Astrocyte (in vitro differentiated cells and primary cell): ENCODE measurements at places on chromosomes 5 and 9.

DNA sequence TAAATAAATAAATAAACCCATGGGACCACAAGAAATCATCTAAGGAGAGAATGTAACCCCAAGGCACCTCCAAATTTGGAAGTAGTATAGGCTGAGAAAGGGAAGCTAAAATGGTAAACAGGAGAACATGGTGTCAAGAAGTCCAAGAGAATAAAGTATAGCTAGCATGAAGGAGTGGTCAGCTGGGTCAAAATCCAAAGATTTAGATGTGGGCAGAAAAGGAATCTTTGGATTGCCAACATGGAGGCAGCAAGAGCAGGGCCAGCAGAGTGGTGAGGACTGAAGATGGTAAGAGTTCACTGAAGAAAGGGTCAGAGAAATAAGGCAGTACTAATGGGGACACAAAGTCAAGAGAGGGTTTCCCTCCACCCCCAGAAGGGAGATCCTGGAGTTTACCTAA lies 53.0 kb downstream of the TSSK1B start:
- DNase-seq, result peak; percentile 23

- DNase-seq, result peak; percentile 87
Measured at GRCh38 chr5:143913008-143913752, 101.2 kb downstream of the HMHB1 start.

DNA sequence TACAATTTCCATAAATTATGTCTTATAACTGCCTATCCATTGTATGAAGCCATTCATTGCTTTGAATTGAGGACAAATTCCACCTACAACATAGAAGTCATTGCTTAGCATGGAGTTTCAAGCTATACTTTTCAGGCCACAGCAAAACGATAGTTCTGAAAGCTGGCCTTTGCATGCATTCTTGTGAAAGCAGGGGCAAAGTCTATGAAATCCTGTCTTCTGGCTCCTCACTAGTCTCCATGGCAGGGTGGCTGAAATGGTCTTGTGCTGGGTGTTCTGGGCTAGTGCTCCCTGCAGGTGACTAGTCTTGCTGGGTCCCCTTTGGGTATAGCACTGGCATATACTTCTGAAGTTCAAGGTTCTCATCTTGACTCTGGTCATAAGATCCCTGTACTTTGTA lies 353.9 kb upstream of the ZNF608 start:
- DNase-seq, result no peak

GRCh38 chr5:178160176-178160575 lies 6.5 kb upstream of the NHP2 start:
- no peak for DNase-seq

DNA sequence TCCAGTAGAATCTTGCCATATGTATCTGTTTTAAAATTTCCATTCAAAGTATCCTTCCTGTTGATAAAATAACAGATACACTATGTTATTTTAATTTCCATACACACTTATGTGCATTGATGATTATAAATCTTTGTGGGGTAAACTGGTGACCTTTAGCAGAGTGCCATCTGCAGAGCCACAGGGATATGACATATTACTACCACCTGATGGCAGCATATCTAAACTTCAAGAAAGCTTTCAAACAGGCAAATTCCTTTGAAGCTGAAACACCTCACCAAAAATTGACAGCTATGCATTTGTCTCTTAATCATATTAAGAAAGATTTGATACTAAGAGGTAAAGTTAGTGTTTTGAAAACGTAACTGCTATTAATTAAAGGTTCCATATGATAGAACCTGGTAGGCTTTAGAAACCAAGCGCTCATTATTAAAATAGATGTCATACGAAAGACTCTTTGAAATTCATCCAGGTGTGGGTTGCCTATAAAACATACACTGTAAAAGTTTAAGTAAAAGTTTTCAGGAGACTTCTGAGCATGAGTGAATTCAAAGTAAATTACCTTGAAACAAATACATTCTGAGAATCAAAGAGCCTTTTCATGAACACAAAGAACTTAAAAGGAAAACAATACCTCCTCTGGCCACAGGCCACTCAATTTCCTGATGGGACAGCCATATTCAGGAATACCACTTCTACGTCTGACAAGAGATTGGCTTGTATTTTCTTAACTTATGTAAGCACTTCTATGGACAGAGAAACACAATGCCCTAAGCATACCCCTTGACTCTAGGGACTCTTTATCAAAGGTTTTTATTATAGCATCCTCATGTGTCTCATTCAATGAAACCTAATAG lies 93.3 kb downstream of the KIAA0825 start:
- DNase-seq, result peak; percentile 34

- DNase-seq, result no peak
Measured at GRCh38 chr9:99221266-99221620, 499 bp downstream of the ALG2 start.

GRCh38 chr5:40511801-40512200 lies 167.9 kb upstream of the PTGER4 start:
- DNase-seq, result no peak

DNA sequence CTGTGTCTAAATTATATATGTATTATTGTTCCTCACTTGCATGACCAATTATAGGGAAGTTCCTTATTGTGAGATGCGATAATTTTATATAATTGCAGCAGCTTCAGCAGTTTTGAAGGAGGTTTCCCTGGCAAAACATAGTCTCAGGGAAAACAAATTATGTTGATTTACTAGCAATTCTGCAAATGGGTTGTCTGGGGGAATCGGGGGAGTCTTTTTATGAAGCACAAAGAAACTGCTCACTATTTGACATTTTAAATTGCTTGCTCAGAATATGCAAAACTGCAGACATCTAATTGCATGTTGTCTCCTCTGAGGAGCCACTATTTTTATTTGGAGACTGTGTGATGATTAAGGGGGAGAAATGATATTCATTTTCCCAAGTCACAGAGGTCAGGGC lies 361.6 kb downstream of the YTHDC2 start:
- no peak for DNase-seq

- DNase-seq, result peak; percentile 69
Measured at GRCh38 chr9:114387680-114388356, at the start of gene AKNA. AKNA (minus strand) TSS chr9:114387982; CDS start chr9:114381333, 6,649 bp downstream.

DNA sequence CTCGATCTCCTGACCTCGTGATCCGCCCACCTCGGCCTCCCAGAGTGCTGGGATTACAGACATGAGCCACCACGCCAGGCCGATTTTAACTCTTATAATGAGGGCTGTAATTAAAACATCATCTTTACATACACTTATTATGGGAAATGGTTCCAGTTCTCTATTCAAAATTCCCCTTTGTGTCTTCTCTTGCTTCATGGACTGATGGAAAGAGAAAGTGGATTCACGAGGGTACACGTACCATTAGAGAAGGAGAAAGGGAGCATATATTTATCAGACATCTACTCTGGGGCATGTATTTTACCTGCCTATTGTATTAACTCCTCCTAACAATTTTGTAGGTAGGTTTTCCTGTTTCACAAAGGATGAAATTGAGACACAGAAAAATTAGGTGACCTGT lies 31.1 kb downstream of the PTGS1 start:
- no peak for DNase-seq

DNA sequence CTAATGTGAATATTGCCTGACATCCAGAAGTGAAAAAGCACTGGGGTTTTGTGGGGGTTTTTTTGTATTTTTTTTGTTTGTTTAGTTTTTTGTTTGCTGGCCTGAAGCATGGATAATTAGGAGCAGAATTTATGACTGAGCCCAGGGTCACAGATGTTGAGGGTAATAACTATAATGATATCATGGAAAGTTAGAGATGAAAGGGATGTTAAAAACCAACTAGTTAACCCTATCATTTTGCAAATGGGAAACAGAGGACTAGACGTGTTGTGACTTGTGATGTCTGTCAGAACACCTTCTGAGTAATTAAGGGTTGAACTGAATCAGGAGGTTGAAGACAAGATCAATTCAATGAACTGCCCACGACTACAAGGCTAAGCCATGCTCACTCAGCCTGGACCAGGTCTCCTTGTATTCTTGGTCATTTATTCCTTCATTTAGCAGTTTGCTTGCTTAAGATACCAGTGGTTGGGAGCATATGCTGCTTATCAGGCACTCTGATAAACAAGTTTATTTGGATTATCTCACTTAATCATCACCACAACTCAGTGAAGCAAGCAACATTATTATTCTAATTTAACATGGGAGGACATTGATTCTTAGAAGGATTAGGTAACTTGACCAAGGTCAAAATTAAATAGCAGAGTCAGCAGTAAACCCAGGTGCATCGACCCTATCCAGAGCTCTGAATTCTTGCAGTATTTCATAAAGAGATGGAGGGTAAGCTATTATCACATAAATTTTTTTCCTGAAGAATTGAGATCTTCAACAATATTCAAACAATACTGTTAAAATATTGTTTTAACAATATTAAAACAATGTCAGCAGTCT lies 75.7 kb upstream of the PIK3R1 start:
- DNase-seq, result peak; percentile 49

- DNase-seq, result peak; percentile 34
Measured at GRCh38 chr5:50667653-50668595, 1.5 kb downstream of the PARP8 start.

- no peak for DNase-seq
Measured at GRCh38 chr9:26781906-26782305, 110.7 kb downstream of the CAAP1 start.

GRCh38 chr5:10593531-10594181 lies 29.8 kb downstream of the ANKRD33B start:
- DNase-seq, result no peak

- no peak for DNase-seq
Measured at GRCh38 chr5:41840251-41840650, 30.0 kb downstream of the OXCT1 start.

- DNase-seq, result no peak
Measured at GRCh38 chr9:137234758-137235423, 4.2 kb downstream of the SLC34A3 start.

DNA sequence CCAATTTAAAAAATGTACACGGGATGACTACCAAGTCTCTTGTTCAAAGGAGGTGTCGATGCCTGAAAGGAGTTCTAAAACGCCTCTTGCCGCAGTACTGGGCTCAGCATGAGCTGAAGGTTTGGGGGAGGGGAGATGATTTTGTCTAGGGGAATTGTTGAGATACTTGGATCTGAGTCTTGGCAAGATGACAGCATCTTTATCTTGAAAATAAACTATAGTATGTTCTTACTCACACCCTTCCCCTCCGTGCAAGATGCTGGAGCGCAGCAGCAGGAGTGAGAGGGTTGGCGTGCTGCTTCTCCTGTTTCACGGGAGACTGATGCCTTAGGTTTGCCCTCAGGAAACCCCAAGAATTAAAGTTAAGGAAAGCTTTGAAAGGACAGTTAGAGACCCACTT lies 47.3 kb downstream of the FAM78A start:
- DNase-seq, result peak; percentile 73

GRCh38 chr5:145898171-145898570 lies 25.4 kb upstream of the GRXCR2 start:
- no peak for DNase-seq

DNA sequence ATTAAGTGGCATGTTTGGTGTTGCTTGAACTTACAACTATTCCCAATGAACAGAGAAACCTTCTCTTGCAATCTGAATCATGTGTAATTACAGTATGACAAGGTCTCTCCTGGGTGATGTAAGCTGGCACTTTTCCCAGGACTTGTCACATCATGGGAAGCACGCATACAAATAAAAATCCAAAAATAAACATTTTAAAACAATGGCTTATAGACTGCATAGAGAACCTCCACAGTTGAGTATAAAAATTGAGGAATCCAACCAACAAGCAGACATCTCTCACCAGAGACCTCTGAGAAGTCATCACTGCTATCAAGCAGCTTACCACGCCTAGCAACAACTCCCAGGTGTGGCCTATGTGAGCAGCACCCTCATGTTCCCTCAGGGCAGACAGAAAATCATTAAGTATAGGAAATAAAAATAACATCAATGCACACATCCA lies 3.9 kb downstream of the MLLT3 start:
- peak; percentile 29 for DNase-seq

GRCh38 chr5:67303356-67303755 lies 106.8 kb upstream of the CD180 start:
- DNase-seq, result no peak

- no peak for DNase-seq
Measured at GRCh38 chr5:175281257-175281656, 162.7 kb downstream of the DRD1 start.

- DNase-seq, result no peak
Measured at GRCh38 chr9:120711354-120711753, 2.9 kb downstream of the MEGF9 start.

DNA sequence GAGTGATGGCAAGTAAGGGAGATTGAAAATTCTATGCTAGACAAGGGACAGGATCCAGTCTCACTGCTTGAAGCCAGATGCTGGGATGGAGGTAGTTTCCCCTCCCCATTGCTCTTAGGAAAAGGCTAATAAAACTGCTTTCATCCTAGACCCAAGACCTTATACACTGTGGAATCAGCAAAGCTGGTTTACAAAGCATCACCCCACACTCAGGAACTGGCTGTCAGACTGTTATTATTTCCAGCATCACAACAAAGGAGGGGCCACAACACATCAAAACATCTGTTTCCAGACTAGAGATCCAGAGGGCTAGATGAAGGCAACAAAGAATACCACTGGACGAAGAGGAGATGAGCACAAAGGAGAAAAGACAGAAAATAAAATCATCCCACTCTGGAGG lies 364.6 kb upstream of the PTGER4 start:
- DNase-seq, result no peak

- peak; percentile 16 for DNase-seq
Measured at GRCh38 chr5:10424124-10424731, 17.5 kb upstream of the ROPN1L start.

DNA sequence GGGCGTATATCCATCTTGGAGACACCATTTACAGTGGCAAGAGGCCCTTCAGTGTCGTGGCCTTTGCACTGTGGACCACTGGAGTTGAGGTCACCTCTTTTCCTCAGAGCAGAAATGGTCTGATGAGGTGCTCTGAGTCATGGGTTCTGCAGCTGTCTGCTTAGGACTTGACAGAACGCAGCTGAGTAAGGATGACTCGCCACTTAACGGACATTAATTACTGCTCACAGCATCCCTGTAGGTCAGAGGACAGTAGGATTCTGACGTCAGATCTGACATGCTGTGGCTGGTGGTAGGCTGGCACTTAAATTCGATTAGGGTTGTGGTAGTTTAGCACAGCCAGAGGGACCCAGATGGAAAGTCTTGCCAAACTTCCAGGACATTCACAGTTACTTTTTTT lies 479.4 kb downstream of the DMAC1 start:
- peak; percentile 91 for DNase-seq

DNA sequence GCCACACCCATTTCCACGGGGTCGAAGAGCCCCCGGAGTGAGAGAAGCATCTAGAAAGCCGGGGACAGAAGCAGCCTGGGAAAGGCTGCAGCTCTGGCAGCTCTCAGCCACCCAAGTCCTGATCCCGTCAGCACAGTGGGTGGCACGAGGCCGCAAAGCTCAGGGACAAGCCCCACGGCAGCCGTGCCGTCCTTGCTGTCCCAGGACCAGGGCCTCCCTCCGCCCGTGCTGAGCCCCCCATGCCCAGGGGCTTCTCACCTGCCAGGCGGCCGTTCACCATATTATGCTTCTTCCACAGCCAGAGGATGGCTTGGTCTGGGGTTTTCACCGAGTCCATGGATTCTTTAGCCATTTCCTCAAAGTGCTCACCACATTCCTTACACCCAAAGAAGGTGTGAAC lies 6.1 kb upstream of the LHX3 start:
- DNase-seq, result no peak
